Stimulated activated CD4-positive, alpha-beta T cell treated with anti-CD3 and anti-CD28 coated beads, Interleukin-12 subunit alpha, Interleukin-12 subunit beta, amount 100 ng/mL, for 4 hours (primary cell): ENCODE measurements at places on chromosomes 7 and 10.

DNA sequence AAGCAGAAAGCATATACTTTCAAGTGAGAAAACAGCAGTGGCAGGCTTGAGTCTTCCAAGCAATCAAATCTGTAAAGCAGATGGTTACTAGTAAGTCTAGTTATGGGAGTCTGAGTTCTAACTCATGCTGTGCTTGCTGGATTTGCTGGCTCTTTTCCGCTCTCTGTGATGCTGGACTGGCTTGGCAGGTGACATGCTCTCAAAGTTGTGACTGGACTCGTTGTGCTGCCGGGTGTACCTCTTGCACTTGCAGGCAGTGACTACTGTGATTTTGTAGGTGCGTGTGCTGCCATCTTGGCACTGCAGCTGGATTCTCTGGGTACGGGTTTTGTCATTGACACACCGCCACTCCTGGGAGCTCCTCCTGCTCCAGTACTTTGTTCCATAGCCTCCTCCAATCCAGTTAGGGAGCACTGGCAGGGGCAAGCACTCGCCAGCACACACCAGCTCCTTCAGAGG is 3.1 kb downstream of the SOSTDC1 start:
- no peak for DNase-seq

DNA sequence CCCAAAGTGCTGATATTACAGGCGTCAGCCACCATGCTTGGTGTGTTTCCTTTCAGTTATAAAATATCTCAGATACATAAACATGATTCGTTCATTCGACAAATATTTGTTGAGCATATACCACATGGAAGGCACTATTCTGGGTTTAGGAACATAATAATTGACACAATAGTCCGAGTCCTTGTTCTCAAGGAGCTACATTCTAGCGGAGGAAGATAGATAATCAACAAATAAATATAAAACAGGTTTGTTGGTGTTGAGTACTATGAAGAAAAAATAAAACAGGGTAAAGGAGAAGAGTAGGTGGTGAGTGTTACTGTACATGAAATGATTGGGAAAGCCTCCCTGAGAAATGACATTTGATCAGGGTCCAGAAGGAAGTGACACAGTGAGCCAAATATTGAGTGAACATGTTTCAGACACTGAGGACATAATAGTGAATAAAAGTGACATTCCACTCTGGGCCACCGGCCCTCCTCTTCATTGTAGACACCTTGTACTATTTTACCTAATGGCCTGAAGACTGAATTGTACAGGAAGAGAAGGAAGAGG is 6.9 kb upstream of the HILPDA start:
- no peak for DNase-seq

DNA sequence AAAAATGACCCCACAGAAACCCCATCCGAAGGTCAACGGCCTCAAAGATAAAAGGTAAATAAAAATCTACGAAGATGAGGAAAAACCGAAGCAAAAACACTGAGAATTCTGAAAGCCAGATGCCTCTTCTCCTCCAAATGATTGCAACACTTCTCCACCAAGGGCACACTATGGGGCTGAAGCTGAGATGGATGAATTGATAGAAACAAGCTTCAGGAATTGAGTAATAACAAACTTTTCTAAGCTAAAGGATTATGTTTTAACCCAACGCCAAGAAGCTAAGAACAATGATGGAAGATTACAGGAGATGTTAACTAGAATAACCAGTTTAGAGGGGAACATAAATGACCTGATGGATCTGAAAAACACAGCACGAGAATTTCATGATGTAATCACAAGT is 127.8 kb downstream of the MACC1 start:
- no peak for DNase-seq

DNA sequence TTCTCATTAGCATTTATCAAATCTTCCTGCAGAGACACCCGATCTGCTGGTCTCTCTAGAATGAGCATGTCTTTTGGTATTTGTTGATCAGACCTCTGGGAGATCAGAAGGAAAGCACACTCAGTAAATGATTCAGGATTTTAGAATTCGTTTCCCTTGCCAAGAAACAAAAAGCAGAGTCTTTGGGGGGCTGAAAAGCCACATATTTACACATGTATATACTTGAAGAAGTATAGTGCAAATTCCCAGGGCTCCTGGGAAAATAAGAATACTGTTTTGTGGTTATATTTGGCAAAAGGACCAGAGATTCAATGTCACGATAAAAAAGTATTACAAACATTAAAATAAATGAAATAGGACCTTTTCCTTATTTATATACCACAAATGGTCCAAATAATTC is 100.2 kb downstream of the AGMO start:
- DNase-seq: no peak

DNA sequence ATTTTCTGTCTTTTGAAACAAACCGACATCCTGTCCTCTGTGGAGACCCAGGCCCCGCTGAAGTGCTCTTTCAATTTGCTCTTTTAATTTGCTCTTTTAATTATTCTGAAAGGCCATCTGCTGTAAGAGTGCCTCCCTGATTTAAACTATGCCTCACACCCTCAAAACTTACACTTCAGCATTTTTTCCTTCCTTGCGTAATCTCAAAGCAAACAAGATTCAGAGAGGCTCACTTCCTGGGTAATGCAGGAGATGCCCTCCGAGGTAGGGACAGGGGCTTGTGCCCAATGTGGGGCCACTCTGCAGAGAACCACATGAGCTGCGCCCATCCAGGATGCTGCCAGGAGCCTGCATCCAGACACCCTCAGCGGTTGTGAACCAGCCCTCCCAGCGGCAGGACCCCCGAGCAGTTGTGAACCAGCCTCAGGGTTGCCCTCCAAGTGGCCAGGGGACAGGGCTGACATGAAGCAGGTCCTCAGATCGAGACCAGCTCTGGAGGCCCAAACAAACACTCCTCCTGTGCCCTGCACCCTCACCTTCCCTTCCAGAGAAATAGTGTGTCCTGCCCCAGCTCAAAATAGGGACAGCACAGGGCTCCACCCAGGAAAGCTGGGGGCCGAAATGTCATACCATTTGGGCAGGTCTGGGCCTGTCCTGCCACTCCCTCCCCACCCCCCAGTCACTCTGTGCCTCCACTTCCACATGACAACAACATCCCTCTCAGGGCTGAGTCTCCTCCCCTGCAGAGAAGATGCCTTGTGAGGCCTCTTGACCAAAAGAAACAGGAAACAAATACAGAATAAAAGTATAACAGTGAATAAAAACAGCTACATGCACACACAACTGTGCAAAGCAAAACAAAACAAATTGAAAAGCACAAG is 190.4 kb downstream of the PTPRN2 start:
- no peak for DNase-seq

DNA sequence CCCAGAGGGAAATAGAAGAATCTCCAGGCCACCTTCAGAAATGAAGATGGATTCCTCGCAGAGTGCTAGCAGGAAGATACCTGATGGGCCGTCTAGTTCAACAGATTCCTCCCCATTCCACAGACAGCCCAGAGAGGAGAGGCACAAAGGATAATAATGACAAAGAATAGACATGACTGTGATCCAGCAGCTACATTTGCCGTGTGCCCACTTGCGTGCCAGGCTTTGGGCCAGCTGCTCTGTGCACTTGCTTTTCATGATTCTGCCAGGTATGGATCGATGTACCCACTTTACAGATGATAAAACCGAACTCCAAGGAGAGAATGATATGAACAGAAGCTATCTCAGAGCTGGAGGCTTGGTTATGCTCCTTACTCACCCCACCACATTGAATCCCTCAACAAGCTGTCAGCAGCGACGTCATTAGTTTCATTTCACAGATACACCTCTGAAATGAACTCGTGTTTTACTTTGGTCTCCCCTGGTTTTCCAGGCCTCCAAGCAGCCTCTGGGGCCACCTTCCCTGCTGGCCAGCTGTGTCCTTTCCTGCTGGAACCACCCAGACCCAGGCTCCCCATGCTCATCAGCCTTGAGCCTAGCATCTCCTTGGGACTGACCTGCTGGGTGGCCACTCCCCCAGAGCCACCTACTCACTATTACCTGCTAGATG is 11.9 kb upstream of the WDFY4 start:
- DNase-seq: no peak

- DNase-seq: no peak
Observed at GRCh38 chr10:88386821-88387773, 196.0 kb downstream of the RNLS start.

DNA sequence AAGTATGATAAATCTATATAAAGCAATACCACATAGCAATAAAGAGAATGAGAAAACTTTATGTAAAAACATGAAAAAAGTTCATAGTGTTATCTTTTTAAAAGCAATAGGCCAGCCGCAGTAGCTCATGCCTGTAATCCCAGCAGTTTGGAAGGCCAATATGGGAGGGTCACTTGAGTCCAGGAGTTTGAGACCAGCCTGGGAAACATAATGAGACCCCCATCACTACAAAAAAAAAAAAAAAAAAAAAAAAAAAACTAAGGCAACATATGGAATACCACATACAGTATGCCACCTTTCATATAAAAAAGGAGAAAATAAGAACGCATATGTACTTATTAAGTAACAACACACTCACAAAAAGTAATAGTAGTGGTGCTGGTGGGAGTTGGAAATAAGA is 52.8 kb downstream of the MICU1 start:
- DNase-seq: no peak

GRCh38 chr7:139075871-139076686 is 33.4 kb downstream of the ZC3HAV1 start:
- DNase-seq: no peak

GRCh38 chr7:106992511-106992910 is 52.0 kb upstream of the PRKAR2B start:
- DNase-seq: no peak

DNA sequence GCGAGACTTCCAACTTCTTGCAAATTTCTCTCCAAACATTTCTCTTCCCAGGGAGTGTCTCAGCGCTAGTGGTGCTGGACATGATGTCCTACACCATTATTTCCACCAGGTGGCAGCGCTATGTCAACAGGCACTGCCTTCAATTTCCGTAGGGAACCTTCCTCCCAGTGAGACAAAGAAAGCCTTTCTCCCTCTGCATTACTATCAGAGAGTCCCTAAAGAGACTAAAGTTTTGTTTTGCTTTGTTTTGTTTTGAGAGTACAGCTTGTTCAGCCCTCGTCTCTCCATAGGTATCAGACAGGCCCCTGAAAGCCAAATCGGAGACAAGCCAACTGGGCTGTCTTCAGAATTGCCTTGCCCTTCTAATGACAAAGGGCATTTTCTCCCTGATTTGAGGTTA is 44.2 kb upstream of the GGCT start:
- peak; percentile 22 for DNase-seq

DNA sequence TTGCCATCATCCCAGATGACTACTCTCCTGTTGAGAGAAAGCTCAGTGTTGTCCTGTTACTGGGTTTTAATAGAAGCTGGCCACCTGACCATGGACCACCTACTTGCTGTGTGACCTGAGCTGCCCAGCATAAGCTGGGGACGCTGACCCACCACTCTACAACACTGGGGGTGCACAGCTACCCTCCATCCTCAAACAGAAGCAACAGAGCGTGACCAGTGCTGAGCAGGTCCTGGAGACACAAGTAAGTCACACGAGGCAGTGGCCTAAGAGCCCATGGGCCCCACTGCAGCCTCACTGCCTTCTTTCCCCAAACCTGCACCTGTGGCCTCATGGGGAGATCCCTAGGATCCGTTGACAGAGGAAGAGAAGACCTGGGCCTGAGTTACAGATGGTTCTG is 198.6 kb upstream of the ADARB2 start:
- DNase-seq: no peak

GRCh38 chr7:100563809-100564400 is 9.8 kb downstream of the SAP25 start:
- DNase-seq: peak; percentile 88

DNA sequence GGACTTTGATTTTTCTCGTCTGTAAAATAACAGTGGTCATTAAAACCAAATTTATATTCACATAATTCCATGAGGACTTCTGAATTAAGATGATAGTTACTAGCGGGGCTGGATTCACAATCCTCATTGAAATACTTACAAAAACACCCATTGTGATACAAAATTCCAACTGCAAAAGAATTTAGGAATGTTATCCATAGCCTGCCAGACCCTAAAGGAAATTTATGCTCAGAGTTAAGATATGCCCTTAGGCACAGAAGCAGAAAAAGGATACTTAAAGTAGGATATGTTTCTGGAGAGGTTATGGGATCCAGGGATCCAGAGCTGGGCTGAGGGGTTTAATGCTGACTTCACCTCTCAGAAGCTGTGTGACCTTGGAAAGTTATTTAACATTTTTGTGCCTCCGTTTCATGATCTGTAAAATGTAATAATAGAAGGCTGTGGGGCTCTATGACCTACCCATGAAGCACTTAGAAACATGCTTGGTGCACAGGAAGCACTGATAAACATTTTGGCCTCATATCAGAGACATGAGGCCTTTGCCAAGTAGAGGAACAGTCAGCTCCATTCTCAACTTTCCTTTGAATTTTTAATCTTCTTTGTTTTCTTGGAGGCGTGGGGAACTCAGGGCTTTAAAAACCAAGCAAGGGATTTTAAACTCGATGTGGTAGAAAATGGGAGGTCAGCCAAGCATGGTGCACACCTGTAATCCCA is 744.7 kb downstream of the KCNMA1 start:
- no peak for DNase-seq

GRCh38 chr7:1829111-1829510 is 159.0 kb downstream of the ELFN1 start:
- DNase-seq: no peak

DNA sequence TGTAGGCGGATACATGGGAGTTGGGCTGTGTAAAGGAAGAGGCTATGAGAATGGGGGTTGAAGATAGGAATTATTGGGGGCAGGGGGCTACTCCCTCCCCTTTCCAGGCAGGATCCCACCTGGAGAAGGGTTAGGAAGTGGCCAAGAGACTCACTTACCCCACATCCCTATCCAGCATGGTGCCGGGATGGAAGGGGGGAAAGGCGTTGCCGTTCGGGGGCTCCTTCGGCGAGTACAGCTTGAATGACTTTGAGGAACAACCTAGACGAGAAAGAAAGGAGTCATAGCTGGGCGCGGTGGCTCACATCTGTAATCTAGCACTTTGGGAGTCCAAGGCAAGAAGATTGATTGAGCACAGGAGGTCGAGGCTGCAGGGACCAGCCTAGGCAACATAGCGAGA is 8.9 kb downstream of the LDB1 start:
- DNase-seq: no peak

DNA sequence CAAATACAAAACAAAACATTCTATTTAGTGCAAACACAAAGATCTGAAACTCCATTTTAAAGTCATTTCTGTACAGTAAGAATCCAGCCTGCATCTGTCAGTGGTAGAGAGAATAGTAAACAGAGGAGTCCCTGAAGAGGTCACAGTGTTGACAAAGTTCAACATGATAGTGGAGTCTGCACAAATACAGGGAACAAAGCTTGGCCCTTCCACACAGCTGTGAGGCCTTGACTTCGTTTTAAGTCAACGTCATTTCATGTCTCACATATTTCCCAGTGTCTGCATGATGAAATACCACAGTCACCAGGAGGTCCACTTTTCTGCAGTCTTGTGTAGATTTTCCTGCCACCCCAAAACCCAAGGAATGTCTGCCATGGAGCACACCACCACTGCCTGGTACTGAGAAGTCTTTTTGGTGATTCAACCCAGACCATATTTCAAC is 33.0 kb downstream of the CYP26A1 start:
- no peak for DNase-seq

GRCh38 chr10:107554333-107554732 is 389.8 kb upstream of the SORCS1 start:
- no peak for DNase-seq
